Right ventricle myocardium superior (tissue), 1 donor: ENCODE measurements at places on chromosomes 11 and 22.

DNA sequence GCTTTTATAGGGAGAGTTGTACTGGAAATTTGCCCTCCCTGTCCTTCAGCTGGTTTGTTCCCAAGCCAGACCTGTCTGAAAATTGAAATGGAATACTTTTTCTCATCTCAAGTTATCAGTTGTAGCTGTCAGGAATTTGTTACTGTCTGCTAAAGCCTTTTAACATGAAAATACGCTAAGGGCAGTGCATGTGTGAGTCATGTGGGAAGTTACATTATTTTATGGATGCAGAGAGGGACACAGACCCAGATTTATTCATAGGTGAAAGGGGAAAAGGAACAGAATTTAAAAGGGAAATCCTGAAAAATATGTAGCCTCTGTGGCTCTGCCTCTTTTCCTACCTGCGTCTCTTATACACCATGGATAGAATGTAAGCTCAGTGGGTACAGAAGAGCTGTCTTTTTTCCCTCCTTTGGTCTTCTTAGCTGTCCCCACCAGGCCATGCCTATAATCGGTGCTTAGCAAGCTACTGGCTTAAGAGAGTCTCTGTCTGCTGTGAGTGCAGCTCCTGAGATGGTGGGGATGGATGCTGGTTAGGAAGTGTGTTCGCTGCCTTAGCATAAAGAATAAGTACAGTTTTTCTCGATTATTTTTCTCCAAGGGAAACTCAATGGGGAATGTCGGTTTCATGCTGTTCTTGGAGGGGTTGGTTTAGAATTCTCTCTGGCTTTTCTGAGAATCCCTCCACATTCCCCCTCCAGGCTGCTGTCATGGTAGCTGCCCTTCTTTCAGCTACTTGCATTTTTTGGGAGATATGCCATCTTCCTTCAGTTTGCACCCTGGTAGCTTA lies 166.8 kb downstream of the TEAD1 start:
- DNase-seq = no peak

GRCh38 chr11:18772211-18772610 lies 19.4 kb downstream of the PTPN5 start:
- DNase-seq = no peak

DNA sequence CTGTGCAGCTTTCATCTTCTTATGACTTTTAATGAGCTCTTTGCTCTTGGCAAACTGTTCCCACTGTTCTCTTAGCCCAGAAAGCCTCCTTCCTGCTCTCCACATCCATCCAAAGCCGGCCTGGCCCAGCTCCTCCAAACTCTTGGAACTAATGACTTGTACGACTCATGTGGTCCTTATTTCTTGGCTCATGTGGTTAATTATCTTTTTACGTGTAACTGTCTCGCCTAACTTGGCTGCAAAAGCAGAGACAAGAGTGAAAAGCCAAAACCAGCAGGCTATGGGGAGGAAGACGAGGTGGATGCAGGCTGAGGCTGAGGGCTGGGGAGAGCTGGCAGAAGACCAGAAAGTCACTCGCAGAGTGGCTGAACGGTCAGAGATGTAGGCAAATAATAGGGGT lies 5.5 kb downstream of the CSNK2A3 start:
- peak; percentile 81 for DNase-seq

DNA sequence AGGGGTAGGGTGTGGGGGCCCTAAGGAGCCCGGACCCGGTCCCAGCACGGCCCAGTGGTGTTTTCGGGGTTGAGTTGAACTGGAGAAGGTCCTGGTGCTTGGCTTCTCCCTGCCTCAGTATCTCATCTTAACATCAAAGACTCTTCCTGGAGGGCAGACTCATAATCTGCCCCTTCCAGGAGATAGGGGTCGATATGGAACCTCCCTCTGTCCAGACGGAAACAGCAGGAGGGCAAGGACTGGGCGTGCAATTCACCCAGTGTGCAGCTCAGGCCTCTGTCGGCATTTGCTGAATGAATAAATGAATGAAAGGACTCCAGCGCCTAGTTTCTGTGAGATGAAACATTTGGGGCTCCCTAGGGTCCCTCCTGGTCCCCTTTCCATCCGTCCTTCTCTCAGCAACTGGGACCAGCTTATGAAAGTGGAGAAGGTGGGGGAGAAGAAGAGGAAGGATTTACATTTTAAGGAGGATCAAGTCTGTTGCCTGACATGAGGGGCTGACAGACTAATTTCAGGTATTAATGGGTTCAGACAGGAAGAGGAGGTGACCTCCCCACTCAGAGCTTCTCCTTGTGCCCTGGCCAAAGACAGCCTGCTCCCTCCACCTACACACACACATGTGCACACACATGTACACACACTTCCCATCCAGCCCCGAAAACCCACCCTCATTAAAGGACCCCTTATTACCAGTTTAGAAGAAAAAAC lies 1.1 kb upstream of the SHISA8 start:
- no peak for DNase-seq

DNA sequence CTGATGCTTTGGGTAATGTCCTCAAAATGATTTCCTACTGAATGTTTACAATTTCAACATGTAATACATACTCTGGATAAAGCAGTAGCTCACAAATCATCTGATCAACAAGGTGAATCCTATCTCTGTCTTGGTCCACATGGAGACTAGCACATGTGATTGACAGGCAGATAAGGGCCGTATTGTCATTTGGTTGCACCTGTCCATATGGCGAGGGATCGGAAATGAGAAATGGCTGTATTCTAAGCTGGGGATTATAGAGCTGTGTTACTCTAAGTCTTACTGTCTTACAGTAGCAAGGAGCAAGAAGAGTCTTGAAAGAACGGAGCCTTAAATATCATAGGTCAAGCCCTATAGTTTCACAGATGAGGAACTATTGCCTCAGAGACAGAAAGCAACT lies 55.7 kb downstream of the APIP start:
- no peak for DNase-seq

GRCh38 chr22:50270666-50271394 lies 650 bp upstream of the MAPK11 start:
- DNase-seq = peak; percentile 83

GRCh38 chr22:33524511-33525260 lies 395.6 kb downstream of the LARGE1 start:
- no peak for DNase-seq

GRCh38 chr11:102874852-102875251 lies at the start of gene MMP12:
MMP12 (minus strand) TSS chr11:102874982; CDS start chr11:102874937, 45 bp downstream.
- DNase-seq = no peak

- no peak for DNase-seq
Observed at GRCh38 chr22:48576333-48577013, 1251.2 kb downstream of the BRD1 start.

GRCh38 chr11:83691451-83691950 lies 405.3 kb upstream of the CCDC90B start:
- peak; percentile 39 for DNase-seq

GRCh38 chr11:35927682-35928081 lies 16.2 kb upstream of the LDLRAD3 start:
- peak; percentile 62 for DNase-seq

DNA sequence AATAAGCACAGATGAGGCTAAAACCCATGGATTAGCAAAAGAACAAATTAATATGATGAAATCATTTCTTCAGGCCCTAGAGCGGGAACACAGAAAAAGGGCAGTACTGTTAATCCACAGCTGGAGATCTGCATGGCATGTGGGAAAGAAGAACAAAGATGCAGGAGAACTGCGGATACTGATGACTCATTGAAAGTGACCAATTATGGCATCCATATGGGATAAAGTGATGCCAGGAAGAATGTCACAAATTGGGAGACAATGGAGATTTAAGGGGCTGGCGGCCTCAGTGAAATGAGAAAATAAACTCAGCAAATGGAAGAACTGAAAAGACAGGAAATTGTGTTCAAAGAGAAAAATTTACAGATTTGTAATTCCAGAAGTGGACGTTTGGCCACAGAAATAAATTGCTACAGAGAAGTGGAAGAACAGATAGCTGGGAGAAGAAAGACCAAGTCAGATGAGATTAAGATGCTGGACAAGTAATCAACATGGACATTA lies 39.4 kb downstream of the SIK3 start:
- no peak for DNase-seq

DNA sequence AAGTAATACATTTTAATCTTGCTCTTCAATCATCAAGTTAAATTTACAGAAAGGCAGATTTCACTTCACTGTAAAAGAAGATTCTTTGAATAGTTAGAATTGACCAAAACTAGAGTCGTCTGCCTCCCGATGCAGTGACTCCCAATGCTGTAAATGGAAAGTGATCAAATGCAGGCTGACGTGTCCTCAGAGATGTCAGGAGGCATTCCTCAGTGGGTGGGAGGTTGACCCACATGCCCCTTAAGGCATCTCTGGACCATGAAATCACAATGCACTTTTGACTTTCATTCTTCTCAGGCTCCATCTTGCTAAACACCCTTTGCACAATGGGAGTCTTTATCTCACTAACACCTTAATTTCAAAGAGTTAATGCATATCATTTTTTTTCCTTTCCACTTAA lies 19.0 kb upstream of the CECR2 start:
- no peak for DNase-seq

DNA sequence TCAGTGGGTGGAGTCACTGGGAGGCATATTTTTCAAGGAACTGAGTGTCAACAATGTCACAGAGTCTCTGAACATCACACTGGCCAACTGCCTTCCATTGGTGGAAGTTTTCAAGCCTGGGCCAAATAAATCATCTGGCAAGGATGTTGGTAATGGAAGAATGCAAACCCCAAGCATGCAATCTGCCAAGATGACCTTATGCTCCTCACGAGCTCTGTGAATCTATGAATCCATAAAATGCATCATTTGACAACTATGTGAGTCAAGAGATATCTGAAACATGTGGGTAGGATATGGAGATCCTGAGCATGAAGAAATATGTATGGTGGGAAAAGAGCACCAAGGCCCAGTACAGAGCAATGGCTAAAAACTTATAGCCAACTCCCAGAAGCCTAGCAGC lies 122.2 kb downstream of the PLEKHA7 start:
- DNase-seq = no peak

DNA sequence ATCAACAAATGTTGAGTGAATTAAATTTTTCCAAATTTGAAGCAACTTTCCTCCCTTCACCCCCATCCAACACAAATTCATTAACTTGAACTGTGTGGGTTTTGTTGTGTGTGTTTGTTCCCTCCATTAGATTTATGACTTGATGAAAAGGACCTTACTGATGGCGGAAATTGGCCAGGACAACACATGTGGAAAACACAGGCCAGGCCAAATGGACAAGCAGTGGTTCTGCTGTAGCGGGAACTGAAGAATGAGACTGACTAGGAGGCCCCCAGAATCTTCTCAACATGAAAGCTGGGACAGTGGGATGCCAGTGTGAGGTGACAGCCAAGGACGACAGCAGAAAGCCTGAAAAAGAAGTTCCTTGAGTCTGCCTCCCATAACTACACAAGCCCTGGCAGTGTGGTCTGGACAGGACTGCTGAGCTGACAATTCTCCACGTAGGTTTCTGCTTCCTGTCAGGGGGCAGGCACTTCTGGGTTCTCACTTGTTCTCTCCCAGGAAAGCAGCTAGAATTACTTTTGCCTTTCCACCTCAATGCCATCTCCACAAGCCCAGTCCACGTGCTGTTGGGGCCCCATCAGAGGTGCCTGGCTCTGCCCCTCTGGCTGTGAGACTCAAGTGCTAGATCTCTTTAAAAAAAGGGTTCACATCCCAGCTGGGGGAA lies 94.3 kb downstream of the ETS1 start:
- peak; percentile 33 for DNase-seq

DNA sequence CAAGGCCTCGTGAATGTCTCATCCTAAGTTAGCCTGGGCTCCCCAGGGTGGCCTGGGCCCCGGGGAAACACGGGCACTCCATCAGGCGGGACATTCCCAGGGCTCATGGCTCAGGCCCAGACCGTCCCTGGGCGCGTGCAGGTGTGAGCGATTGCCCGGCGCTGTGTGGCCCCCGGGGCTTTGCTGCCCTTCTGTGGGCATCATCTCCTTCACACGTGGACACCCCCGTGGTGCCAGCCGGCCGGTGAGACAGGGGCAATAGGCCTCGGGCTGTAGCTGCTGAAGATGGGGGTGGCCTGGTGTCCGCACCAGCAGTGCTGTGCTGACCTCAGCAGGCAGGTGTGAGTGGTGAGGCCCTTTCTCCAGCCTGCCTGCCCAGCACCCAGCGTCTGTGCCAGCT lies 4.6 kb upstream of the SELENOO start:
- DNase-seq = no peak

DNA sequence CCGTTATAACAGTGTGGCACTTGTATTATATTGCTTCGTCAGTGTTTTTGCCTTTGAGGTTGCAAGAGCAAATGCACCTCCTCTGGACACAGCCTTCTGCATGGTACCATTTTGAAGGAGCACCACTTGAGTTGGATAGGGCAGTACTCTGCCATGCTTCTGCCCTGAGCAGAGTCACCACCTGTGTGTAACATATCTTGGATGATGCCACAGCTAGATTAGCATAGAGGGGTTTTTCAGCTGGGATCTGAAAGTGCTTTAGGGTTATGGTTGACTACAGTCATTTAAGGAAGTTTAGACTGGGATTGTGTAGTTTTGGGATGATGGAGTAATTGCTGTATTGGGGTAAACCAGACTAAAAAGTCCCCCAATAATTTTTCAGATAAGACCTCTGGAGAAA lies 78.8 kb downstream of the PPP6R3 start:
- no peak for DNase-seq

GRCh38 chr11:1484061-1484671 lies 2.4 kb downstream of the MOB2 start:
- peak; percentile 39 for DNase-seq

DNA sequence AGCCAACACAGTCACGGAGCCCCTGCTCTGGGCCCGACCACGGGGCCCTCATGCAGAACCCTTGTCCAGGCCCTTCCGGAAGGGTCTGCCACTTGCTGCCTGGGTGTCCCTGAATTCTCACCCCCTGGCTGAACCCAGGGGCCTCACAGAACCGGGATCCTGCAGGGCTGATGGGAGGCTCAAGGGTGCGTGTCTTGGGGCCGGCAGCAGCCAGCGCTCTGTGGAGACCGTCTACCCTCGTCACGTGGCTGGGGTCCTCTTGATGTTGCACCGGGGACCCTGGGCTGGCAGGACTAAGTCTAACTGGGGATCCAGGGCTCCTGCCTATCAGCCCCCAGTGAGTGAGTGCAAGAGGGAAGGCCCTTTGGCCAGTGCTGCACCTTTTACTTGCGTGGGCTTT lies 19.3 kb upstream of the CCDC188 start:
- no peak for DNase-seq

GRCh38 chr11:85827748-85828639 lies 17.1 kb upstream of the SYTL2 start:
- DNase-seq = no peak

- DNase-seq = no peak
Observed at GRCh38 chr11:44854086-44854485, 96.6 kb downstream of the TP53I11 start.

- no peak for DNase-seq
Observed at GRCh38 chr11:50181334-50181733, 148.7 kb downstream of the OR4C45 start.

DNA sequence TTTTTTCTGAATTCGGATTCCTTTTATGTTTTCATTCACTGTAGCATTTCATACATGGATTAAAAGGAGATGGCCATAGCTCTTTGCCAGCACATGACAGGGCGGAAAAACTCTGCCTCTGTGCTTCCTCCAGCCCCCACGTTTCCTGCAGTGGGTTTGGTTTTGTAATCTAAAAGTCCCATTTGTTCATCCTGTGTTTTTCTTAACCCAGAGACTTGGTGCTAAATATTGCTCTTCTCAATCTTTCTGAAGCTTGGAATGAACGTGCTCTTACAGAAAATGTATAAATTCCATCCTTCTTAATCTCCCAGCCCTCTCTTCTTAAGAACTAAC lies 89.9 kb downstream of the PPP6R3 start:
- DNase-seq = no peak
